ENCODE measurements at places on chromosomes 5 and 9.

- no peak for DNase-seq
Measured at GRCh38 chr5:125343015-125343414, 596.6 kb upstream of the ZNF608 start.

DNA sequence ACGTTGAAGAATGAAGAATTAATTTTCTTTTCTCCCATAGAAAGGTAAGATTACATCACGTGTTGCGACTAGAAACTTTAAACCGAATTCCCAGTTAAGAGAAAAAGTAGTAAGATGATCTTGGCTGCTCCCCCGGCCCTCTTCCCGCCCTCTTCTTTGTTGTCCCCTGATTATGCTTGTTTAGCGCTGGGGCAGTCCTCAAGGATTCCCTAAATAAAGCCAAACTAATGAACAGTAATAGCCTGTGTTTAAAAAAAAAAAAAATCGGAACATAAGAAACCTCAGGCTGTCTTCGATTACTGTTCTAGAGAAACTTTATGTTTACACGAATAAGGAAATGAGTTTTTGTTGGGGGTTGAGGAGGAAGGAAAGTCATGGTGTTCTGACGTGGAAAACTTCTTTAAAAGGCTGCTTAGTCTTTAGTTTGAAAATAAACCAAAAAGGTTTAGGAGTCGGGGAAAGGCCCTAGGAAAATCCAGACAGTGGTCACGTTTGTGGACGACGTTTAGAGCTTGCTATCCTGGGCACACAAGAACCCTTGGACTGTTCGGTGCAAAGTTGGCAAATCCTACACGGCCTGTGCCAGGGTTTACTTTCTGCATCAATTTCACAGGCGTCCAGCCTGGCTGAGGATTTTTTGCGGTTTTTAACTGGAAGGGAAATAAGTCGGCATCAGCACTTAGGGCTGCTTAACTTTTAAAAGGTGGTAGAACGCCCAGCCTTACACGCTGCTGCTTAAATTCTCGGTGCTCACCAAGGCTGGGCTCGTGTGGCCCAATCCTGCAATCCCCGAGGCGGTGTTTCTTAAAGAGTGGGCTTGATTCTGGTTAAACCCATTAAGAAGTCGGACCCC lies 1.1 kb upstream of the MAT2B start:
- DNase-seq: no peak

DNA sequence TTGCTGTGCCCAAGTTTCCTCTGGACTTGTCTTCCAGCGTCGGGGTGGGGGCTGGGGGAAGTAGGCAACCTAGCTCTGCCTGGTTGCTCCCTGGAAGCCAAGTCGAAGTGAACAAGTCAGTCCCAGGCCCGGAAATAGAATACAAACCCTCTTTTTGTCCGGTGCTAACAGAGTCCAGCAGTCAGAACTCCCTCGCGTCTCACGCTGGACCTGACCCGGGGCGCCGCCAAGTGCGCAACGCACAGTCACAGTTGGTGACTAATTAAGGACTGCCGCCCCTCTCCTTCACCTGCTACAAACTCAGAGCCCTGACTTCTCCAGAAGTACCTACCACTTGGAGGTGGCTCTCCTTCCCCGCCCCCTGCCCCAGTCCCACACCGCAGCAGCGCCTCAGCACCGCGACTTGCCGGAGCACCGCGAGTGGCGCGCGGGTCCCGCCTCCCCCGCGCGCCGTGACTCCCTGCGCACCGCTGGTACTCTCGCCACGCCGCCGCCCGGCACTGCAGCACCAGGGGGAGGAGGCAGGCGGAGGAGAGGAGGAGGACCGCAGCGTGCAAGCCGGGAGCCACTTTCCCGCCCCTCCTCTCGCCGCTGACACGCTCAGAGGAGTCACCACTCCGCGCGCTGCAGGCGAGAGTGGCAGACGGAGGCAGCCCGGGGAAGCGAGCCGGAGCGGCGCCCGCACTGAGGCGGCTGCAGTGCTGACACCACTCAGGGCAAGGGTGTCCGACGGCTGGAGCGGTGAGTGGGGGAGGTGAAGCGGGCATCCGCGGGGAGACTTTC lies at the start of gene SV2C:
Gene SV2C, plus strand, starts transcription at position 612 of the 783 bp plus-strand sequence. CDS start 48,368 bp downstream, outside the sequence.
- no peak for DNase-seq

DNA sequence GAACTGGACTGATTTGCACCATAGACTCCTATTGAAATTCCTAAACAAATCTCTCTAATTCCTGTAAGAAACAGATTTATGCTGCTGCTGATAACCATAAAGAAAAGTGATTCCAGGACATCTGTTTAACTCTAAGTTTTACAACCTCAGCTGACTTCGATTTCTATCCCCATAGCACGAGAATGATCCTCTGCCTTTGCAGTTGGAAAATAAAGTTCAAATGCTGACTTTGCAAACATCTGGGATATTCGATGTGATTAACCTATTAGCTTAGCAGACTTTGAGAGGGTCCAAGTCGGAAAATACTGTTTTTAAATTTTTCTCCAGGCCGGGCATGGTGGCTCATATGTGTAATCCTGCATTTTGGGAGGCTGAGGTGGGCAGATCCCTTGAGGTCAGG lies 247.3 kb downstream of the PSAT1 start:
- DNase-seq: no peak

GRCh38 chr5:177134697-177135225 lies 1.2 kb downstream of the NSD1 start:
- no peak for DNase-seq
